Activated naive CD4-positive, alpha-beta T cell treated with anti-CD3 and anti-CD28 coated beads, Interleukin-2, amount 10 ng/mL, durations not matched to agents 7 days and 5 days (primary cell): ENCODE measurements at places on chromosomes 7 and 10.
A peak's percentile ranks its signal among the peaks of the same experiment; 100 is the strongest.

GRCh38 chr10:114694062-114694461, 36.0 kb upstream of the ABLIM1 start:
- peak; percentile 44 for DNase-seq

GRCh38 chr10:100043344-100043743, 33.6 kb upstream of the DNMBP start:
- no peak for DNase-seq

- peak; percentile 70 for DNase-seq
These were observed 754.2 kb downstream of the GRID1 start for GRCh38 chr10:85612378-85612775.

- DNase-seq: no peak
These were observed 3.0 kb upstream of the EBF3 start for GRCh38 chr10:129966889-129967578.

DNA sequence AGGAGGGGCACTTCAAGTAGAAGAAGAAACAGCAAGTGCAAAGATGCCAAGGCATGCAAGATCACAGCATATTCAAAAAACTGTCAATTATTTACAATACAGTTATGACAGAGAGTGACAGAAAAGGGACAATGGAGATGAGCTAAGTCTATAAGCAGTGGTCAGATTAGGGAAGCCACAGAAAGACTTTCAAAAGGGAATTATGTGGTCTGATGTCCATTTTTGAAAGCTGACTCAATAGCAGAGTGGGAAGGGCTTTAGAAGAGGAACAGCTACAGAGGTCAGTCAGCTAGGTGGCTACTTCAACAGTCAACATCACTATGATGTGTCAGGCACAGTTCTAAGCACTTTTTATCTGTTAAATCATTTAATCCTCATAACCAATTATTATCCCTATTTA, 45.2 kb upstream of the SPOCK2 start:
- DNase-seq: no peak

DNA sequence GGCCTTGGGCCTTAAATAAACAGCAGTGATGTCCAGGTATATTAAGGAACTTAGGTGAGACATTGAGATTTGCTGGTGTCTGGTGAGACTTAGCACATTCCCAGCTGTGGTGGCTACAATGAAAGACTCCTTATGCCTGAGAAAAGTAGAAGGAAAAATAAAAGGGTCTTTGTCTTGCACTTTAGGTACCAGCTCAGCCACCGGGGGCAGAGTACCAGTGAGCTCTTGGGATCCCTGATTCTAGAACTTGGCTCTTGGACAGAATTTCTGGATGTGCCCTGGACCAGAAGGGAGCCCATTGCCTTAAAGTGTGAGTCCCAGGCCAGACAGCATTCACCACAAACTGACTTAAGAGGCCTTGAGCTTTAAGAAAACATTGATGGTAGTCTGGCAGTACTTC, 1038.7 kb downstream of the SORCS3 start:
- no peak for DNase-seq

DNA sequence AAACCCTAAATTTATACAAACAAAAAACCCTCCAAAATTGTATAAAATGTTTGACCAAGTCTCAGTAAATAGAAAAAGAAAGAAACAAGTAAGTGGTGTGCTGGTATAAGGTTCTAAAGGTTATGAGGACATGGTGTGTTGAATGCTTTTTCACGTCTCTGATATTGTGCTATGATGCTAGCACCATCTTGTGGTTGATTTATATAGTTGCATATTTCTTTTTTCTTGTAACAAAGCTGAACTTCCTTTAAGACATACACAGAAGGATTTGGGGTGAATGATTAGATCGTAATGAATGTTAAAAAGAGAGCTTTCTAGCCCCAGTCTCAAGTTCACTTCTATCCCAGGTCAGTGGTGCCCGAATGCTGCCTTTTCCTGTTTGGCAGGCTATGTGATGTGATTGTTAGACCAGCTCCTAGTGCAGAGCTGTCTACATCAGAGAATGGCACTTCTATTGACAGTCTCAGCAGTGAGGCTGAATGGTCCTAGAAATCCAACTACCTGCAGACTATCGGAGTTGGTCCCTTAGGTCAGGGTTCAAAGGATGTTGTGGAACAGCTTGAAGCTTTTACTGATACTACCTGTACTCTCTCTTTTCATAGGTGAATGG, 25.0 kb downstream of the VTI1A start:
- DNase-seq: no peak

- DNase-seq: peak; percentile 89
These were observed 27.6 kb upstream of the RNF32 start for GRCh38 chr7:156612930-156613329.

DNA sequence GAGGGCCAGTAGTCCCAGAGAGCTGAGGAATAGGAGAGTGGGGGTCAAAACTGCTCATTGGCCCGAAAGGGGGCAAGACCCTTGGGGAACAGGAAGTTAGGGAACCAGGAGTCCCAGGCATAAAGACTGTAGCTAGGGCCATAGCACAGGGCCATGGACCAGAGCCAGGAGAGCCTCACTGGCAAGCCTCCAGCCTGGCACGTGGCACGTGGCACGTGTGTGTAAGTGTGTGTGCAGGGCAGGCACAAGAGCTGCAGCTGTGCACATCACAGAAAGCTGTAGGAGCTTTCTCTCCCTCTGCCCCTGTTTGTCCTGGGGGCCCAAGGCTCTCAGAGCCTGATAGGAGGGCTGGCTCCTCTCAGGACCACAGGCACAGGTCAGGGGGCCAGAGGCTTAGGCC, 47.8 kb upstream of the SLF2 start:
- DNase-seq: no peak

GRCh38 chr10:112959207-112959838, 9.3 kb downstream of the TCF7L2 start:
- no peak for DNase-seq

DNA sequence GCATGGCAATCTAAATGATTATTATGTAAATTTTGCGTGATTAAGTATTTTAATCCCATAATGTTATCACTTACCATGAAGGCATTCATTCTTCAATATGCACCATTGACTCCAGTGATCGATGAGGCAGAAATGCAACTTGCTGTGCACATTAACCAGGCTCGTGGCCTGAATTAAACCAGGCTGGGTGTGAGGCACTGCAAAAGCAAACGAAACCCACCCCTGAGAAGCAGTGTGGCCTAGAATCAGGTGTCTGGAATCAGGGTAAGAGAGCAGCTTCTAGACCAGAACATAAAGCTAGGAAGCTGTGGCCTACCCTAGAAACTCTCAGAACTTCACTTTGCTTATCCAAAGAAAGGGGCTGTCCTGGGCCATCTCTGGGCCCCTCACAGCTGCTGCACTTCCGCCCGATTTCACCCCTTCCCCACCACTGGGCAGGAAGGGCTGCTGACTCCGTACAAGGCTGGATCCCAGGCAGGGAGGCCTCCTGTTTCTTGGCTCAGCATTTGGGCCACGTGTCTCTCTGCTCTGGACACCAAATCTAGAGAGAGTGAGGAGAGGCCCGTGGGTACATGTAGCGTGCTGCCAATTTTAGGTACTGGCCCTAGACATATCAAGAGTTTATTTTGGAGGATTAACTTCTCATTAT, 4.4 kb downstream of the PTPRE start:
- no peak for DNase-seq

GRCh38 chr7:35729061-35729783, 34.3 kb upstream of the HERPUD2 start:
- DNase-seq: no peak

DNA sequence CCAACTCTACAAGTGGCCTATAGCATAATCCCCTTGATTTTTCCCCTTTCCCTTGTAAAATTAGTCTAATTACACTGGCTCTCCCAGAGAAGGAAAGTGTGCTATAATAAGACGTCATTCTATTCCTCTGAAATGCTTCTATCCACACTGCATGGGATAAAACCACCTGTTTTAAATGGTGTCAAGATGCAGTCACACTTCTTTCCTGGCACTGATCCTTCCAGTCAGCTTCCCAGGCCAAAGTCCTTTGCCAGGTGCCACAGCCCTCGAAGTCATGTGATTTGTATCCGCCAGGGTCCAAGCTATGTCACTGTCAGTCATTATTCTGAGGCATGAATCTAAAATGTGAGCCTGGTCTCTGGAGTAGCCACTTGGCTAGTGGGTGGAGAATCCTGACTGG, 169.0 kb upstream of the KIAA1217 start:
- DNase-seq: no peak

DNA sequence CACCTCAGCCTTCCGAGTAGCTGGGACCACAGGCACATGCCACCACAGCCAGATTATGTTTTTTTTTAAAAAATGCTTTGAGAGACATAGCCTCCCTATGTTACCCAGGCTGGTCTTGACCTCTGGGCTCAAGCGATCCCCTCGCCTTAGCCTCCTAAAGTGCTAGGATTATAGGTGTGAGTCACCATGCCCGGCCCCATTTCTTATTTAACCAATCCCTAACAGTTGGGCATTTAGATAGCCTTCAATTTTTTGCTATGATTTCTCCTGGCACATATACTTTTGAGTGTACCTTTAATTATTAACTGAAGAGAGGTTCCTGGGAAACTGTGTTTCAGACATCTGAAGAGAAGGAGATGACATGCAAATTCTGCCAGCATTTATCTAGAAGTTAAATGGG, 22.6 kb upstream of the AUTS2 start:
- no peak for DNase-seq

- peak; percentile 63 for DNase-seq
These were observed 12.6 kb upstream of the ARL4A start for GRCh38 chr7:12674861-12675260.

DNA sequence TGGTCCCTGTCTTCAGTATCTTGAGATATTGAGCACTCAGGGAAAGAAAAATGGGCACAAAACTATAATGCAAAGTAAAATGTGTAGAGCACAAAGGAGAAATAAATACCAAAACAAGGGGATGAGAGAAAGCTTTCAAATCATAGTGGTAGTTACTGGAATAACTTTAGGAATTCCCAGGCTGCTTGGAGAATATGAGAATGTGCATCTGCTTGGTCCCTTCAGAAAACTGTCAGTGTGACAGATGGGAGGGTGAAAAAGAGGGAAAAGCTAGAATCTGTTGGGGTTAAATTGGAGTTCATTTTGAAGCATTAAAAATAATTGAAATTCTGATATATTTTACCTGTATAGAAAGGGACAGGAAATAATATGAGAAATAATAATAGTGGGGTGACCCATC, 15.3 kb downstream of the ST7 start:
- DNase-seq: no peak

DNA sequence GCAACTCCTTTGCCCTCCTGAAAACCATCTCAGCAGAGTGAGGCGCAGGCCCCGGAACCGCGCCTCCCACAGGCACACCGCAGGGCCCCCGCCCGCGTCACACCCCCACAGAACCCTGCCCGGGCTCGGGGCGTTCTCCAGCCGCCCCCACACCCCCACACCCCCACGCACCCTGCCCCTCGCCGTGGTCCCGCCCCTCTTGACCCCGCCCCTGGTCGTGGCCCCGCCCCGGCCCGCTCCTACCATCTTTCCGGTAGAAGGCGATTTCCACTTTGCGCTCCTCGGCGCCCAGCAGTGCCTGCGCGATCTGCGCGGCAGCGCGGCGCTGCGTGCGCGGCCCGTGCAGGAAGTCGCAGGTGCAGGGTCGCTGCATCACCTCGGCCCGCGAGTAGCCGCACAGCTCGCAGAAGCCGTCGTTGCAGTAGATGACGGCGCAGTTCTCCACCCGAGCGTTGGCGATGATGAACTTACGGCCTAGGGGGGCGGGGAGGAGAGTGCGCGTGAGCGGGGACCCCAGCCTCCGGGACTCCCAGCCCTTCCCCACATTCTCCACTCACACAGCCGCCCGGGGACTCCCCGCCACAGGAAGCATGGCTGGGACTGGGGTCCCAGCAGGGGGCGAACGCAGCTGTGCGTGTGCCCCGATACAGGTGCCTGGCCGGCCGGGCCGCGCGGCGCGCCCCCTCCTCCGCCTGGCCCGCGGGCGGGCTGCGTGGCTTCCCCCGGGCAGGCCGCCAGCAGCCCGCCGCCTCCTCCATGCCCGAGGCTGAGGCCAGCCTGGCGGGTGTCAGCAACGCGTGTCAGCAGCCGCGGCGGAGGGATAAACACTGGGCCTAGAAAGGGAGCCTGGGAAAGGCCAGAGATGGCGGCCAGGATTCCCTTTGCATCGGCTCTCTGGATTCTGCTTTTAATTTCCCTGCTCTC, 3.4 kb downstream of the KCNH2 start:
- peak; percentile 89 for DNase-seq

- DNase-seq: no peak
These were observed 128.7 kb downstream of the ETV1 start for GRCh38 chr7:13860734-13861133.

DNA sequence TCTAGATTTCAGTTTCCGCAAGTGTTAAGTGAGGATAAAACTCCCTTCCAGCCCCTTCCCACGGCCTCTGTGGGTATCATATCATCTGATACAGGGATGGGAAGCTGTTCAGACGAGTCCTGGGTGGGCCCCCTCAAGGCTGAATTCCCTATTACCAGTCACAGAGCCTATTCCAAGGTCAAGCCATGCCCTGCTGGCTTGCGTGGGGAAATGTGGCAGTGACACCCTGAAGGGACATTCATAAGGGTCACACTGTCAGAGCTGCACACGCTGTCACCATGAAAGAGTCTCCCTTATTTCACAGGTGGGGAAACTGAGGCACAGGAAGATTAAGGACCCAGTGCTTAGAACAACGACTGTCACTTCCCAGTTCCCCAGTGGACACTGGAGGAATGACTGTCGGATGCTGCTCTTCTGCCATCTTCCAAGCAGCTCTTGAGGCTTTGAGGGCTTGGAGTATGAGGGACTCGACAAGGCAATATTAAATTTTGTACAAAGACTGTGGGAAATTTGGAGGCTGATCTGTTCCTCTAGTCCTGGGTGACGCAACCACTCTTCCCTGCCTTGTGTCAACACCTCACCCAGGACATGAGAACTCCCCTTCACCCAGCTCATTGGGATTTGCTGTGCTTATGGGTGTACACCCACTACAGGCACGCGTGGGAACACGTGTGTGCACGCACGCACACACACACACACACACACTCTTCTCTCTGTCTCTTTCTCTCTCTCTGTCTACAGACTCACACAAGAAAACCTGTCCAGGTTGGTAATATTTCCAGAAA, 386.0 kb downstream of the RPS24 start:
- DNase-seq: no peak

- no peak for DNase-seq
These were observed 66.3 kb downstream of the CYTH3 start for GRCh38 chr7:6205971-6206660.

DNA sequence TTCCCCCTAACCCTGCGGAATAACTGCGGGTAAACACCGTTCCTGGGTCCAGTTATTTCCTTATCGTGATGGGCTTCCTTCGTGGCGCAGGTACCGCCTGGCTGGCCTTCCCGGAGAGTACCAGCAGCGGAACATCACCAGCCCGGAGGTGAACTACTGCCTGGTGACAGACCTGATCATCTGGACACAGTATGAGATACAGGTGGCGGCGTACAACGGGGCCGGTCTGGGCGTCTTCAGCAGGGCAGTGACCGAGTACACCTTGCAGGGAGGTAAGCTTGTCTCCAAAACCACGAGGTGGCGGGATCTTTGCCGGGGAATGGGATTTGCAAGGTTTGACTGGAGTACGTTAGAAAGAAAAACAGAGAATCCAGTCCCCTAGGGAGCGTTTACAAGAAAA, 665.0 kb upstream of the FOXK1 start:
- DNase-seq: no peak

GRCh38 chr10:92305133-92306072, 14.4 kb downstream of the MARCHF5 start:
- DNase-seq: no peak

GRCh38 chr10:70820976-70821750, 5.4 kb downstream of the SGPL1 start:
- DNase-seq: no peak

- peak; percentile 55 for DNase-seq
These were observed 151.4 kb downstream of the CDH23 start for GRCh38 chr10:71547876-71548846.

GRCh38 chr7:111274857-111275256, 183.9 kb downstream of the LRRN3 start:
- DNase-seq: no peak
